ENCODE measurements at places on chromosomes 7 and 10.
A peak's percentile ranks its signal among the peaks of the same experiment; 100 is the strongest.

- DNase-seq, result no peak
Observed at GRCh38 chr7:99597762-99598501, at the start of gene TMEM225B. TSS of gene TMEM225B (plus strand) at chr7:99598267. CDS start at chr7:99604389, 6,122 bp downstream.

- DNase-seq, result no peak
Observed at GRCh38 chr7:64180989-64181388, 26.0 kb upstream of the ZNF735 start.

DNA sequence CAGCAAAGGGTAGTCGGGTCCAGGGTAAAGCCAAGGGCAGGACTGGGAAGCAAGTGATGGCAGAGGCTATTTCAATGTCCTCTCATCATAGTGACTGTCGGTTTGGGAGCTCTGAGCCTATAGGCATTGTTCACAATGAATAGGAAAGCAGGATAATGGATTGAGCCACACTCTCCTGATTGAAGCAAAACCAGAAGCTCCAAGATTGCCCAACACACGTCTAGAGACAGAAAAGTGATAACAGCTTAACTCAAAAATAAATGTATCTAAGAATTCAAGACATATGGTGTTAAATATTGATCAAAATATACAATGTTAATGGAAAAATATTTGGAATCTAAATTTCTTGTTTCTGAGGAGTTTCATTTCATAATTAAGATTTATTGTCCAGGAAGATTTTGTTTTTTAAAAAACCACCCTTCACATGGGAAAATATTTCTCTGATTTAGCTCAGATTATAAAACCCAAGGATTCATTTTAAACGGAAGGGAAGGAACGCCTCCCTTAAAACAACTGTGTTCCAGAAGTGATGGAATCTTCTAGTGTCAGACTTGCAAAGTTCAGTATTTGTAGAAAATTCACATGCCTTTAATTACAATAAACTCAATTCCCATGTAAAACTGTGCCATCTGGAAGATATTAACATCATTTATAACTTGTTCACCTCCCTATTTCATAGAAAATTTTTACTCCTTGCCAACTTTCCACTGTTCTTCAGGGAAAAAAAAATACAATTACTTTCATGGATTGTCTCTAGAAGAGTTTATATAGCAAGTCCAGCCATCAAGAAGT is 54.5 kb downstream of the NRP1 start:
- DNase-seq, result no peak

GRCh38 chr7:55172881-55173609 is 154.2 kb downstream of the EGFR start:
- DNase-seq, result no peak

- no peak for DNase-seq
Observed at GRCh38 chr10:133242611-133243356, 5.1 kb downstream of the VENTX start.

- no peak for DNase-seq
Observed at GRCh38 chr7:116776046-116776445, 86.3 kb upstream of the CAPZA2 start.

GRCh38 chr7:73907554-73908122 is 46.7 kb downstream of the TMEM270 start:
- no peak for DNase-seq

DNA sequence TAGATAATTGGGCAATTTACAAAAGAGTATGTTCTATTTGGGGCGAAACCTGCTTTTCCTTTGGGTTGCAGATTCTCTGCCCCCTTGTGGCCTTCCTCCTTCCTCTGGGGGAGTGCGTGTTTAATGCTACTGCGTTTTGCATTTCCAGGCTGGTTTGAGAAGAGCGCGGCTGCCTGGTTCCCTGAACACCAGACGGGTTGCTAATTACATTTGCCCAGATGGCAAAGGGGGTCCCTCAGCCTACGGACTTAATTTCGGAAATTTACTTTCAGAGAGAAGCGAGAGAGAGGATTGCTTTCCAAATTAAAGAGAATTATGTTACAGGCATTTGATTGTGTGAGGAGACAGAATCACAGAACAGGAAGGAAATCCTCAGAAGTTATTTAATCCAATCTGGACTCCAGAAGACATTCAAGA is 91.9 kb upstream of the JAZF1 start:
- DNase-seq, result no peak

GRCh38 chr7:105905209-105905909 is 29.0 kb upstream of the ATXN7L1 start:
- DNase-seq, result no peak

- peak; percentile 40 for DNase-seq
Observed at GRCh38 chr10:22597138-22597537, 117.2 kb downstream of the PIP4K2A start.

GRCh38 chr7:89845952-89846351 is 308.3 kb upstream of the STEAP1 start:
- no peak for DNase-seq

DNA sequence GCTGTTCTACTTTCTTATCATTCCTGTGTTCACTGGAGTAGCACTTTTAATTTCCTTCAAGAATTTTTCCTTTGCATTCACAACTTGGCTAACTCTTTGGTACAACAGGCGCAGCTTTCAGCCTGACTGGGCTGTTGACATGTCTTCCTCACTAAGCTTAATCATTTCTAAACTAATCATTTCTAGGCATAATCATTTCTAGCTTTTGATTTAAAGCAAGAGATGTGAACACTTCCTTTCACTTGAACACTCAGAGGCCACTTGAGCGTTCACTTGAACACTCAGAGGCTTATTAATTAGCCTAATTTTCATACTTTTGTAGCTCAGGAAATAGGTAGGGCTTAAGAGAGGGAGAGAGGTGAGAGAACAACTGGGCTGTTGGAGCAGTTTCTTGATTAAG is 15.9 kb downstream of the C10orf90 start:
- DNase-seq, result no peak

DNA sequence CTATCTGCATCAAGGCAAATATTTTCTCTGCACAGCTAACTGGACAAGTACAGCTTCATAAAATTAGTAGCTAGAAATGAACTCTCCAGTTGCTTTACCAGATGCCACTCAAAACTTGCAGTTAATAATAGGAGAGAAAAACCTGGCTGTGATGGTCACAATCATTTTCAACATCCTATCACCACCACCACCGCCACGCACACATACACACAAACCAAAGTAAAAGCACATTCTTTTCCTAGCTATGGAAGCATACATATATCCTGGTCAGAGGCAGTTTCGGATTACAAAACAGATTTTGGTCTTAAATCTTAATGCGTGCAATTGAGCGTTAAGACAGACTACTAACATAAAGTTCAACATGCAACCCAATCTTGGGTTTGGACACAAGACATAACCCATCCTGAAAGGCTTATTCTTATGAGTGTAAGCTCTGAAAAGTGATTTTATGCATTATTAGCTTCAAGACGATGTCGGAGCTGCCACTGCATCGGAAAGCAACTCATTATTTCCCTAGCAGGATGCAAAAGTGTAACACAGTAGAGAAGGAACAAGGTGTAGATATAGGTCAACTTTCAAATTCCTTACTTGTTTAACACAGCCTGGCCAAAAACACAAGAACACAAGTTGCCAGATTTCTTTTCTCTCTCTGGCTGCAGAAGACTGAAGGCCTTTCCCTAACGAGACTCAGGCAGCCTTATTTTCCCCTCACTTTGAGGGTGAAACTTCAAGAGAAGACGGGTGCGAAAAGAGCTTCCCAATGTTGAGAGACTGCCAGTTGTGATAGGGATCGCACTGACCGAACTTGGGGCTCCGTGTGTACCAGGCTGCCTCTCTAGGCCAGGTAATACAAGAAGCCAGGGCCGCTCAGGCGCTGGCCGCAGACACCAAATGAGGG is 1.2 kb downstream of the CACUL1 start:
- no peak for DNase-seq

DNA sequence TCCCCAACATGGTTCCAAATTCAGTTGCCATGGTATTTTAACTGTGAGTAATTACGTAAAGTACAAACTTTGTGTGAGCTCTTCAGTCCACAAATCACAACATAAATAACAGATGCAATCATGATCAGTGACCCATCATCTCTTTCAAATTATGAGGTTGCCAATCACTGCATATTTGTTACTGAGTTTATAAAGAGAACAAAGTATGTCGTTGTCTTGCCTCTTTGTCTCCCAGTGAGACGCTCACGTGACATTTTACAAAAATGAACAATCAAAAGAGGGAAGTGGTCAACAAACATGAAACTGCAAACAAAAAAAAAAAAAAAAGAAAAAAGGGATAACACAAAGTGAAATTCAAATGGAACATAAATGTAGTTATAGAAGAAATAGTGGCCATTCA is 122.7 kb upstream of the PDSS1 start:
- DNase-seq, result no peak
